Central memory CD4-positive, alpha-beta T cell (primary cell): ENCODE measurements at places on chromosomes 2 and 18.
A peak's percentile ranks its signal among the peaks of the same experiment; 100 is the strongest.

DNA sequence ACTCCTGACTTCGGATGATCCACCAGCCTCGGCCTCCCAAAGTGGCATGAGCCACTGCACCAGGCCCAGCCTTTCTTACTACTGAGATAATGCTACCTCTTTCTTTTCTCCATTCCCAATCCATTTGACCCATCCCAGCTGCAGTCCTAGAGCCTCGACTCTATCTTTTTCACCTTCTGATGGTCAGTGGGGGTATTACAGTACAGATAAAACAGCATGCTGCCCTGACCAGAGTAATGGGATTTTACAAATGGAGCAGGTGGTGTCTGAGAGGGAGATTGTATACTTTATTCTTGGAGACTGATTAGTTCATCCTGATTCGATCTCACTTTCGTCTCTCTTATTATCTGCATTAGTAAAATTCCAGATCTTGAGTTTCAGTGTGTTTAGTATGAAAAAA, 238.6 kb upstream of the TNP1 start:
- no peak for DNase-seq

- DNase-seq, result no peak
Observed at GRCh38 chr2:168935810-168936581, 34.9 kb downstream of the G6PC2 start.

GRCh38 chr18:49899657-49900330, 86.5 kb upstream of the ACAA2 start:
- DNase-seq, result no peak

DNA sequence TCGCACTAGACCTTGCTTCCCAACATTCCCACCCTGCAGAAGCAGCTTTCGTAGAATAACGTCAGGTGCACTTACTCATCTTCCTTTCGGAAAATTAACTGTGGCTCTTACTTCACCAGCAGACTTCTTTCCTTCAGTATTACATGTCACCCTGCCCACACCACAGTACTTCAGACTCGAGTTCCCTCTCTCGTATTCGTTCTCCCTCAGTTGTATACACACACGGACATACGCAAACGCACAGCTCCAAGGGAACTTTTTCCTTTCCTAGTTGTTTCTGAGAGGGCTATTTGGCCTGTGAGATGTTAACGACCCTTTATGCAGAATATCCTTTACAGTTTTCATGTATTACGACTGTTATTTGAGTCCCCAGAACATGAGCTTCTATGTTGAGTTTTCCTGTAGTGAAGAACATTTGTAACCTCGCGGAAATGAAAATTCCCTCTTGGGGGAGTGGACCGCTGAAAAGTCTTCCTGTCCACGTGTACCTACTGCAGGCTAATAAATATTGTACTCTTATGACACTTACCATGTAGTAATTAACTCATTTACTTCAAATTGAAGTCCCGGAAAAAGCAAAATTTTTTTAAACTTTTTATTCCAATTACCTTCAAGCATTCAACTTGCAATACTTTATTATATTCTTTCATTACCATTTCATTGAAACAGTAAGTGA, 908 bp downstream of the ERLEC1 start:
- peak; percentile 5 for DNase-seq

GRCh38 chr2:526918-527317, 150.3 kb downstream of the TMEM18 start:
- no peak for DNase-seq

- no peak for DNase-seq
Observed at GRCh38 chr2:10402653-10403215, 45.4 kb downstream of the ODC1 start.

- DNase-seq, result no peak
Observed at GRCh38 chr2:99552529-99552928, 62.7 kb upstream of the REV1 start.

DNA sequence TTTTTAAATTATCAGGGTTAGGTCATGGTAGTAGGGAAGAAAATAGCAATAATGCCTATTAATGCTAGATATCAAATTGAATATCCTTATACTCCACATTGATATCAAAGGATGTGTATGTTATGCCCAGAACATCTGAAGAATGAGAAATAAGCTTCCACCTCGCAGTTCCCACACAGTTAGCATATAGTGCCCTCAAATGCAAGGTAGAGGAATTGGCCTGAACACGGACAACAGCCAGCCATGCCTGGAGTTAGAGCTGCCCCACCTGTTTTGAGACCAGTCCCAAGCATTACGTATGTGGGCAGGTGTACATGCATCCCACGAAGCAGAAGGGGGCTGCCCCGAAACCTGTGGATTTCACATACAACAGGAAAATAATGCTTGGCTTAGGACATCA, 79.6 kb downstream of the SUMO1 start:
- no peak for DNase-seq

GRCh38 chr18:21857871-21858270, 117.3 kb downstream of the MIB1 start:
- DNase-seq, result no peak

DNA sequence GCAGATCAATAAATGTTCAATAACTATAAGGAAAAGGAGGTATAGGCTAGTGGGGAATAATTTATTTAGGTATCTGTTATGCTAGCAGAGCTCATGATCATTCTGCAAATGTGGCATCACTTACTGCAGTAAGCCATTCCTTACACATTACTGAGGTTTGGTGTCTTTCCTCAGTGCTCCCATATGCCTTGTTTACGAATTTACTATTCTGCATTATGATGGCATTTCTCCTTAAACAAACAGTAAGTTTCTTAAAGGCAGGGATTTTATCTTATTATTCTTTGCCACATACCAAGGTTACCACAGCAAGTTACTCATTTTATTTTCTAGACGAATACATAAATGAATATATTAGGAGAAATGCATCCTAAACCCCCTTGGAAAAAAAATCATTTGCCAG, 88.4 kb downstream of the DSEL start:
- DNase-seq, result no peak

DNA sequence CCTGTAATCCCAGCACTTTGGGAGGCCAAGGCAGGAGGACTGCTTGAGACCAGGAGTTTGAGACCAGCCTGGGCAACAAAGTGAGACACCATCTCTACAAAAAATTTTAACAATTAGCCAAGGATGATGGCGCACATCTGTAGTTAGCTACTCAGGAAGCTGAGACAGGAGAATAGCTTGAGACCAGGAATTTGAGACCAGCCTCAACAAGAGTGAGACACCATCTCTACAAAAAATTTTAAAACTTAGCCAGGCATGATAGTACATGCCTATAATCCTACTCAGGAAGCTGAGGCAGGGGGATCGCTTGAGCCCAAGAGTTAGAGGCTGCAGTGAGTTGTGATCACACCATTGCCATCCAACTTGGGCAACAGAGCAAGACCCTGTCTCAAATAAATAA, 7.0 kb downstream of the MEMO1 start:
- no peak for DNase-seq

GRCh38 chr2:215966274-215966673, 47.1 kb downstream of the MREG start:
- DNase-seq, result no peak

GRCh38 chr18:8051453-8051852, 484.3 kb downstream of the PTPRM start:
- DNase-seq, result no peak

GRCh38 chr2:100016756-100017155, 125.6 kb downstream of the AFF3 start:
- no peak for DNase-seq

GRCh38 chr18:51255693-51256092, 58.2 kb upstream of the MEX3C start:
- DNase-seq, result no peak

DNA sequence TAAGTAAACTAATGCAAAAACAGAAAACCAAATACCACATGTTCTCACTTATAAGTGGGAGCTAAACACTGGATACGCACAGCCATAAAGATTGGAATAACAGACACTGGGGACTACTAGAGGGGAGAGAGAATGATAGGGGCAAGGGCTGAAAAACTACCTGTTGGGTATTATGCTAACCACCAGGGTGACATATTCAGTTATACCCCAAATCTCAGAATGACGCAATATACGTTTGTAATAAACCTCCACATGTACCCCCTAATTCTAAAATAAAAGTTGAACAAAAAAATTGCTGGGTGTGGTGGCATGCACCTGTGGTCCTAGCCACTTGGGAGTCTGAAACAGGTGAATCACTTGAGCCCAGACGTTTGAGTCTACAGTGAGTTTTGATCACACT, 157.2 kb downstream of the EXOC6B start:
- no peak for DNase-seq

DNA sequence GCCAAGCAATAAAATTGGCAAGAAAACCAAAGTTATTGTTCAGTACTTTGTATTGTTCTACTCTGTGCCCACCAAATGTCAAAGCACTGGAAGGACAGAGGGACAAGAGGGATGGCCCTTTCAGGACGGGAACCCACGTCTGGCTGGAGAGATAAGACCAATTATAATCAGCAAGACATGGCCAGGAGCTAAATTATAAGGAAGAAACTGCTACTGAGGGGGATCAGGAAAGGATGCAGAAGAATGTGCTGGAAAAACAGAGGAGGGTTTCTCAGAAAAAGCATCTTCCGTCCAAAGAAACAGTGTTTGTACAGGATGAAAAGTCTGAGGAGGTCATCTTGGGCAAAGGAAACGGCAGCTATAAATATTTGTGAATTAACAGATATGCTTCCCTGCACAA, 46.4 kb upstream of the NARS1 start:
- no peak for DNase-seq

GRCh38 chr2:191869781-191870180, 22.9 kb upstream of the CAVIN2 start:
- no peak for DNase-seq

DNA sequence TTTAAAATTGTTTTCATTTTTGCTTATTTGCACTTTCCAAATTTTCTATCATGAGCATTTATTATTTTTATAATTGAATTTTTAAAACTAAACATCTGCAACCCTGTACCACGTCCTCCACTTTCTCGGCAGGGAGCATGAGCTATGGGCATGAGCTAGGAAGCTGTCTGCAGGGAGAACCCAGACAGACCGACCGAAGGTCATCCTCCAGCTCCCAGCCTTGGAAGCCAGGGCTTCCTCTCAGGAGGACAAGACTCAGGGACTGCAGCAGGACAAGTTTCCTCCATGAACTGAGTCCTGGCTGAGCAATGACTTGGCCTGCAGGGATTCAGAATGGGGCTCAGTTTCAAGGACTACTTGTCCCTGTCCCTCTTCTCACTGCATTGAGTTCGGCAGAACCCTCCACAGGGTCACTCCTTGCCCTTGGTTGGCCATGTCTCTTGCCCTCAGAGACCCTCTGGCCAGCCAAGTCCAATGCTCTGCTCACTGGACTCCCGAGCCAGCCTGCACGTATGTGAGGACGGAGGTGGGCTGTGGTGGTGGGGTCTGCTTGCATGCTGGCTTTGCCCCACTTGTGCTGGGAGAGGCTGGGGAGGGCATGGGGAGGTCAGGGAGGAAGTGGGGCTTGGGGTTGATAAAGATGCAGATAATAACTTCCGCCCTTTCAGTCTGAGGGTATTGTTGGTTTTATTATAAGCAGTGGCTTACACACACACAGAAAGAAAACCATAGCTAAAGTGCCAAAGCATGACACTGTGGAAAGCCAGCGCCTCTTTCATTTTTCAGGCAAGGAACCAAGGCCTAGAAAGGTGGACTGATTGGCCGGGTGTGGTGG, 6.6 kb downstream of the NMUR1 start:
- peak; percentile 33 for DNase-seq

DNA sequence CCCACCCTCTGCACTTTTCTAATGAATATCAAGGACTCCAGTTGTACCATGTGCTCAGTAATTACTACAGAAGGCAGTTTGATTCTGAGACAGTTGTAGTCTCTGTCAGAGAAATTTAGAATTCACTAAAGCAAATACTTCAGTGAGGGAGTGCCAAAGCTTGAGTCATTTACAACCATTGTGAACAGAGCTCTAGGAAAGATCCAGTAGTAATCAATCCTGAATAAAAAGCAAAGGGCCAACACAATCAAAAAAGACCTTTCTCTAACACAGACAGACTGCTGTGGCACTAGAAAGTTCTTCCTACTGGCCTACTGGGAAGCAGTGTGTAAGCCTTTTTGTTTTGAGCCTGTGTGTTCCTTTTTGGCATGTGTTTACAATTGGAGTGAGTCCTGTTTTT, 135.6 kb upstream of the UNC80 start:
- DNase-seq, result no peak
